Occipital lobe (tissue), 3 donors: ENCODE measurements at places on chromosomes 2 and 18. TPM values are rescaled to one million over a fixed set of nuclear protein-coding genes. Genes with fewer than 3 reads are reported as not detected.

Gene FAM110C
- 3.1 TPM for total RNA-seq

Gene SOWAHC
- total RNA-seq, result 44.0 TPM

Gene EHD3
- 7.5 TPM for total RNA-seq

Gene PSTPIP2
- 1.6 TPM for total RNA-seq

Gene INHBB
- total RNA-seq, result 5.0 TPM

Gene UGT1A10
- total RNA-seq, result not detected

Gene AGXT
- not detected for total RNA-seq

Gene ANKRD29
- total RNA-seq, result 1.2 TPM

DNA sequence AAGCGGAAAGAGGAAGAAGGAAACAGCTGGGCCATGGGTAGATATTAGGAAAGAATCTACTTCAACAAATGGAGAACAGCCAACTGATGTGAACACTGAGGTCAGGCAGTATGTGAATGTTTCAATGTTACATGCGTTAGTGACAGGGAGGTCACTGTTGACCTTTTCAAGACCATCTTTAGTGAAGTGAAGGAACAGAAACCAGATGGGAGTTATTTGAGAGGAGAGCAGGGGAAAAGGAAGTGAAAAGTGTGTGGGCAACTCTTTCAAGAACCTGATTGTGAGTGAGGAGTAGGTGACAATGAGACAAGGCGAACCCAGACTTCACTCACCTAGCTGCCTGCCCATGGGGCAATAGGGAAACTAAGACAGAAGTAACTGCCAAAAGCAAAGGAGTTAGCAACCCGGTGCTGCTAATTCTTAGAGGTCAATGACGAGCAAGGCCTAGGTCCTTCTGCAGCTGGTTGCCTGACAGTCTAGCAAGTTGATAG is 67.0 kb downstream of the SP3 start:
- no peak for DNase-seq

DNA sequence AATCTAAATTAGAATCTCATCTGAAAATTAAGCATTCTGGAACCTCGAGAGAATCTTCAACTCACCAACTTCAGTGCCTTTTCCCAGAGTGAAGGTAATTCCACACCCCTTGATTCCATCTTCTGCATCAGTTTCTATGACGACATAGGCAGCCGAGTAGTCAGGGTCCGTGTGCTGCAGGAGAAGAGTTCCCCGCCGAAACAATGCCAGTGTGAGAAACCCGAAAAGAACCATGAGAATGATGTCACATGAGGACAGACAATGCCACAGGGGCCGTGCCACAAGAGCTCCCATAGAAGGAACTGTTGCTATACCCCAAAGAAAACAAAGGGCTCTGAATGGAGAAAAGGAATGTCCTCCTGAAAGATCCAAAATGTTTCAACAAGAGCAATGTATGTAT is 6.0 kb downstream of the ENOSF1 start:
- DNase-seq, result no peak

GRCh38 chr2:46382331-46383112 is 85.3 kb downstream of the EPAS1 start:
- no peak for DNase-seq

DNA sequence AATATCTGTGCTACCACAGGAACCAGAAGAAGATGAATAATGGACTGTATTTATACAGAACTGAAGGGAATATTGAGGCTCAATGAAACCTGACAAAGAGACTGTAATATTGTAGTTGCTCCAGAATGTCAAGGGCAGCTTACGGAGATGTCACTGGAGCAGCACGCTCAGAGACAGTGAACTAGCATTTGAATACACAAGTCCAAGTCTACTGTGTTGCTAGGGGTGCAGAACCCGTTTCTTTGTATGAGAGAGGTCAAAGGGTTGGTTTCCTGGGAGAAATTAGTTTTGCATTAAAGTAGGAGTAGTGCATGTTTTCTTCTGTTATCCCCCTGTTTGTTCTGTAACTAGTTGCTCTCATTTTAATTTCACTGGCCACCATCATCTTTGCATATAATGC is 1399.9 kb downstream of the DPP10 start:
- DNase-seq, result no peak

- DNase-seq, result no peak
These were observed 28.2 kb upstream of the IMPA2 start for GRCh38 chr18:11953113-11953512.

GRCh38 chr18:25353080-25353479 is 1.1 kb upstream of the ZNF521 start:
- DNase-seq, result no peak

DNA sequence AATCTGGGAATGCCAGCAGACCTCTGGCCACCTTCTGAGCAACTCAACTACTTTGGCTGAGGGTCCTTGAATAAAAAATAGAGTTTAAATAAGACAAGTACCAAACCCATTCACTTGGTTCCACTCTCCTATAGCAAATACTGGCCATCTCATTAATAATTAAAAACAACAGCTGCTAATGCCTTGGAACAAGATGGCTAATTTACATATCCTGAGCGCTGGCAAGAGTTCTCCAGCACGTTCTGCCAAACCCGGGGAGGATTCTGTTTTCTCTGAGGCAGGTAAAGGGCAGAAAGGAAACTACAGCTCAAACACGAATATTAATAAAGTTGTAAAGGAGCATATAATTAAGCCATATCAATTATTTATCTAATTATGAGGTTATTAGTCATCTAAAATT is 1123.7 kb downstream of the TDRD15 start:
- DNase-seq, result no peak

- no peak for DNase-seq
These were observed 260.9 kb downstream of the ICOS start for GRCh38 chr2:204197336-204198005.

- no peak for DNase-seq
These were observed 86.9 kb upstream of the LMAN1 start for GRCh38 chr18:59446012-59446411.

GRCh38 chr2:85761-86160 is 39.5 kb upstream of the FAM110C start:
- DNase-seq, result no peak

- no peak for DNase-seq
These were observed 94.0 kb downstream of the CELF4 start for GRCh38 chr18:37471637-37472036.

DNA sequence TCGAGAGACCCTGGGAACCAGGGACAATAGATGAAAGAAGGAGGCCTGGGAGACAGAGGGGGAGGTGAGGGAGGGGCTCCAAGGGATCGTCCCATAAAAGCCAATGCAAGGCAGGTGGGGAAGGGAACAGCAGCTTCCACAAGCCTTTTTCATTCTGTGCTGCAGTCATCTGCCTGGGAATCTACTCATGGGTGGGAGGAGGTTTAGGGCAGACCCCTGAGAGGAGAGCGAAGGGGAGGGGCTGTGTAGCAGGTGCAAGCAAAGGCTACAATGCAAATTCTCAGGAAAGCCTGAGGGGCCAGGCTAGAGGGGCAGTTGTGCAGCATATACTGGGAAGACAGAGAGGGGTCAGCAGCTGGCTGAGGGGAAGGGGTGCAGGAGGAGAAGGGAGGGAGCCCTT is 135.4 kb downstream of the SETBP1 start:
- DNase-seq, result no peak
